ENCODE measurements at places on chromosomes 3 and 15.

- DNase-seq = no peak
Observed at GRCh38 chr3:133767607-133768006, 21.4 kb downstream of the TF start.

GRCh38 chr15:32041294-32041693 lies 11.0 kb downstream of the CHRNA7 start:
- no peak for DNase-seq

- DNase-seq = peak; percentile 55
Observed at GRCh38 chr3:100710261-100710968, 1.1 kb downstream of the TFG start.

- DNase-seq = no peak
Observed at GRCh38 chr15:83991163-83991562, 244.4 kb upstream of the GOLGA6L4 start.

DNA sequence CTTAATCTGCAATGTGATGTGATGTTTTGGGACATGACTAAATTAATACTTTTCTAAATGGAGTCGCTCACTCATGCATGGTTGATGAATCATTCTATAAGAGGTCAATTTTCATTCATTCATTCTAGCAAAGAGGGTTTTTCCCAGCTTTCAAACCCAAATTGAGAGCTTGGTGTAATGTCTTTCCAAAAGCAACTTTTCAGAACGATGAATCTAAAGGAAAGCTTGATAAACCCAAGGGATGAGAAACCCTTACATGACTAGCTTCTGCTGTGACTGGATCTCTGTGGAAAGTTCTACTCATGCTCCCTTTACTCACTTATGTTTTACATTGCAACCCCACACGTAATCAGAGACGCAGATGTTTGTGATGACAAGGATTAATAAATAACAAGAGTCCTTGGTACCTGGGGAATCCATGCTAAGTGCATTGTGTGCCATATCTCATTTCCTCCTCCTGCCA lies 47.7 kb downstream of the PDZRN3 start:
- no peak for DNase-seq

GRCh38 chr3:70854108-70854507 lies 541.7 kb upstream of the MDFIC2 start:
- no peak for DNase-seq

All from stimulated activated CD8-positive, alpha-beta memory T cell treated with anti-CD3 and anti-CD28 coated beads, Interleukin-4, amount 100 ng/mL, for 24 hours (primary cell).